ENCODE measurements at places on chromosomes 7 and 10.

GRCh38 chr7:137820677-137821420 lies 25.9 kb downstream of the DGKI start:
- no peak for DNase-seq

DNA sequence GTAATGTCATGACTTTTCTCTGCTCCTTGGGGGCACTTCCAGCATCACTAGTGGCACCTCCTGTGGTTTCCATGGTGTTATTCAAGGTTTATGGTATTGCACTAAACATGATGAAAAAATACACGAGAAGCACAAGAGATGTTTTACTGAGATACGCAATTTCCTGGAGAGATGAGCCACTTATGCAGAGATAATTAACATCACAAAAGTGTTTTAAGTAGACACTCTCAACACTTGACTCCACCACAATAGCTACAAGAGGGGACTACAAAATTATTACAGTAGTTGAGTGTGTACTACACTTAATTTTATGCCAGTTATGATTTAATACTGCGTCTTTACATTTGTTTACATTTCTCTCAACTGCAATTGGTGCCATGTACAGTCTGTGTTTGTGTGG lies 906.7 kb downstream of the DNAJB9 start:
- DNase-seq: no peak

- no peak for DNase-seq
These were observed 111.5 kb upstream of the ANTXRL start for GRCh38 chr10:46175296-46175695.

GRCh38 chr7:98287486-98287959 lies 6.0 kb downstream of the BRI3 start:
- no peak for DNase-seq

DNA sequence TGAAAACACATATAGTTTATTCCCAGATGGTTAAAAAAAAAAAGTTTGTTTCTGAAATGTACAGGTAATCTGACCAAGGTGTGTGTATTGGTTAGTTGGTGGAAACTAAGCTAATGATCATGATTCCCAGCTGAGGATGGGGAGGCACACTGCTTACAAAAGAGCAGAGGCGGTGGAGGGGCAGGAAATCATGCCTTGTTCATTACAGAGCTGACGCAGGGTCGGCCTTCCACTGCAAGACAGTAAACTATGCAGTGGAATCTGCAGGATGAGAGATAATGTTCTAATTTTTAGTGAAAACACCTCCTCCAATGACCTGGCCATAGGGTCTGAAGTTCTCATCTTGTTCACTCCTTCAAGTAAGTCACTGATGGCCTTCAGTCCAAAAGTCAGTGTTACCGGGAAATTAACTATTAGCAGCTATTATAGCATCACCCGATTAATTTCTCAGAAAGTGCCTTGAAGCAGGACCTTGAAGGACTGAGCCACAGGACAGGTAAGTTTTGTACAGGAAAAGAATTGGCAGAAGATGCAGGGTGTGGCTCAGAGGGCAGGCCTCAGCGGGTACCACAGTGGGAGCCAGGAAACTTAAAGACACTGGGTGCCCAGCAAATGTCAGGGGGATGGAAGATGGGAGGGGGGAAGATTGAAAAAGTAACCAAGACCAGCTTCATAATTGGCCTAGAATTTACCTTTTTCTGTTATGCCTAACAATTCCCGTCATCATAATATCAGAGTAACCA lies 36.0 kb downstream of the MYOF start:
- no peak for DNase-seq

- no peak for DNase-seq
These were observed 1284.3 kb downstream of the XPNPEP1 start for GRCh38 chr10:108639010-108639409.

DNA sequence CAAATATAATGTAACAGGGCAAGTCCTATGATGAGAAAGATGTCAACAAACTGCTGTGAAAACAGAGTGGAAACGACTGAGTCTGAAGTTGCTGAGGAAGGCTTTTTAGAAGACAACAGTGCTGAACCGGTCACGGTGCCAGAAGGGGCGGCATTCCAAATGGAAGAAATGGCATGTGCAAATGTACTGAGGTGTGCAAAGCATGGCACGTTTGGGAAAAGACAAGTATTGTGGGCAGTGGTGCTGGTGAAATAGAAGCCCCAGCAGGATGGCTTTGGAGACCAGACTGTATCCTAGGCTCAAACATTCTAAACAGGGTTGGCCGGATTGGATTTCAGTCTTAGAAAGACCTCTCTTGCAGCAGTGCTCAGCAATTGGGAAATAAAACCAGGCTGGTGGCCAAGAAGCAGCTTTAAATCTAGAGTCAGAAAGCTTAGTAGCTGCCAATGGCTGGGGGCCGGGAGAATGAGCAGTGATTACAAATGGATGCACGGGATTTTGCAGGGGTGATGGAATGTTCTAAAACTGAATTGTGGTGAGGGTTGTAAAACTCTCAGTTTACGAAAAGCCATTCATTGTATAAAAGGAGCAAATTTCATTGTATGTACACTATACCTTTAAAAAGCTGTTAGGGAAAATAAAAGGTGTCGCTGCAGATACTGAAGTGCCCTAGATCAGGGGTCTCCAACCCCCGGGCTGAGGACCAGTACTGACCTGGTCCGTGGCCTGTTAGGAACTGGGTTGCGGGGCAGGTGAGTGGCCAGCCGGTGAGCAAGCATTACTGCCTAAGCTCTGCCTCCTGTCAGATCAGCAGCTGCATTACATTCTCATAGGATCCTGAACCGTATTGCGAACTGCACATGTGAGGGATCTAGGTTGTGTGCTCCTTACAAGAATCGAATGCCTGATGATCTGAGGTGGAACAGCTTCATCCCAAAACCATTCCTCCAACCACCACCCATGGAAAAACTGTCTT lies 141.6 kb downstream of the HIBADH start:
- no peak for DNase-seq

DNA sequence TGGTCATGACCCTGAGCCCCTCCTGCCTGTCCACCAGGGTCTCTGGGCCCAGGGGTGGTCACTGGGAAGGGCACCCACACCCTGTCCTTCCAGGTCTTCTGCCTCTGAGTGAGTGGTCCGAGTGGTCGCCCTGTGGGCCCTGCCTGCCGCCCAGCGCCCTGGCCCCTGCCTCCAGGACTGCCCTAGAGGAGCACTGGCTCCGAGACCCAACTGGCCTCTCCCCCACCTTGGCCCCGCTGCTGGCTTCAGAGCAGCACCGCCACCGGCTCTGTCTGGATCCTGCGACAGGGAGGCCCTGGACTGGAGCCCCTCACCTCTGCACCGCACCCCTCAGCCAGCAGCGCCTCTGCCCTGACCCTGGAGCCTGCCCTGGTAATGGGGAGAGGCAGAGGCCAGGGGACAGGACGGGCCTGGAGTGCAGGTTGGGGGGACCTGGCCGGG lies 13.9 kb upstream of the ZNF862 start:
- DNase-seq: no peak

GRCh38 chr10:127146661-127147060 lies 49.7 kb downstream of the INSYN2A start:
- DNase-seq: no peak

GRCh38 chr10:61089251-61089650 lies 145.3 kb upstream of the RHOBTB1 start:
- no peak for DNase-seq

GRCh38 chr7:20224025-20224424 lies 6.8 kb upstream of the MACC1 start:
- DNase-seq: no peak

DNA sequence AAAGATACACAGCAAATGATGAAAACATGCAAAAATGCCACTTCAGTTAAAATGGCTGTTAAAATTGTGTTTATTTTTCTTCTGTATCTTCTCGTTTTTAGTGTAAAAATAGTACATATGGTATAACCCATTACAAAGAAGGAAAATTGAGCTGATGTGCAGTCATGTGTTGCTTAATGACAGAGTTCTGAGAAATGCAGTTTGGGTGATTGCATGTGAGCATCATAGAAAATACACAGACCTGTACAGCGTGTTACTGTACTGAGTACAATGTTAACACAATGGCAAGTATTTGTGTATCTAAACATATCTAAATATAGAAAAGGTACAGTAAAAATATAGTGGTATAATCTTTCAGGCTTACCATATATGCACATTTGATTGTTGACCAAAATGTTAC lies 7.3 kb downstream of the DMTF1 start:
- DNase-seq: no peak

GRCh38 chr10:90912174-90912573 lies 8.7 kb downstream of the ANKRD1 start:
- no peak for DNase-seq

DNA sequence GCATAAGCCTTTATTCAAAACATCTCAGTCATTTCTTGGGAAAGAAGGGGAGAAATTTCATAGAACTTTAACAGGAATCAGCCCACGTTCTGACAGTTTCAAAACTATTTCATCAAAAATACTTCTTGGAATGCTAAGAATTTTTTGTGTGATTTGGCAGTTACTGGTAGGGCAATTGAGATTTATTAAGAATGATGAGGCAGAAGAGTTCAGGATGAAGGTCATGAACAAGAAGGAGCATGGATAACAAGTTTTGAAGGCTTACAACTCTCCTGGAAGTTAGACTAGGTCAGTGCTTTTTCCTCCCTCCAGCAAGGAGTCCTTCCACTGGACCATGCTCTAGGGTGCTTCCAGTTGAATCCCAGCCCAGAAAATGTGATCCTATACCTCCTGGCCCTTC lies 569.9 kb downstream of the ANKRD7 start:
- DNase-seq: no peak

DNA sequence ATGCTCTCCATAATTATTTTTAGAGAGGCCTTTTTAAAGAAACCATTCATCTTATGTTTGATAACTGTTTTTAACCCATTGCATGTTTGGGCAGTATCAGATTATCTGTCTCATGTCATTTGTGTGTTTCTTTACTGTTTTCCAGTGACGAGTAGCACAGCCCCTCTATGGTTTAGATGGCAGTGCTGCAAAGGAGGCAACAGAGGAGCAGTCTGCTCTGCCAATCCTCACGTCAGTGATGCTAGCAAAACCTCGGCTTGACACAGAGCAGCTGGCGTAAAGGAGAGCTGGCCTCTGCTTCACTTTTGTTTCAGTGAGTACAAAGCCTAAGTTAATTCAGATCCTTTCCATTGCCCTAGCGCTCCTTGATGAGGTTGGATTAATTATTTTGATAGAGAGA lies 80.4 kb upstream of the GARIN1A start:
- DNase-seq: no peak

GRCh38 chr10:30384701-30385201 lies 35.7 kb upstream of the MTPAP start:
- DNase-seq: no peak

DNA sequence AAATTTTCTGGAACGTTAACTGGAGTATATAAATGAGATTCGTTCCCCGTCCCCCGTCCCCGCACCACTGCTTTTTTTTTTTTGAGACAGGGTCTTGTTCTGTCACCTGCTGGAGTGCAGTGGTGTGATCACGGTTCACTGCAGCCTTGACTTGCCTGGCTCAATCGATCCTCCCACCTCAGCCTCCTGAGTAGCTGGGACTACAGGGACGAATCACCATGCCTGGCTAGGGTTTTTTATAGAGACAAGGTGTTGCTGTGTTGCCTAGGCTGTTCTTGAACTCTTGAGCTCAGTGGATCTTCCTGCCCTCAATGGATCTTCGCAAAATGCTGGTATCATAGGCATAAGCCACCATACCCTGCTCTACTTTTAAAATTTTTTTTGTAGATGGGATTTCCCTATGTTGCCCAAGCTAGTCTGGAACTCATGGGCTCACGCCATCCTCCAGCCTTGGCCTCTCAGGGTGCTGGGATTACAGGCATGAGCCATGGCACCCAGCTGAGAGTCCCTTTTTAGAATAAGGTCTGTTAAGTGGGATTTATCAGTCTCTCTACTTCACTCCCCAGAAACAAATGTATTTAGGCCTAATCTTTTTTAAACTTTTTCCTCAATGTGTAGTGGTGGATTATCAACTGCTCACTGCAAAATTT lies 122.9 kb downstream of the LYZL1 start:
- DNase-seq: no peak

- DNase-seq: no peak
These were observed 506.0 kb downstream of the POM121L12 start for GRCh38 chr7:53541475-53541874.

DNA sequence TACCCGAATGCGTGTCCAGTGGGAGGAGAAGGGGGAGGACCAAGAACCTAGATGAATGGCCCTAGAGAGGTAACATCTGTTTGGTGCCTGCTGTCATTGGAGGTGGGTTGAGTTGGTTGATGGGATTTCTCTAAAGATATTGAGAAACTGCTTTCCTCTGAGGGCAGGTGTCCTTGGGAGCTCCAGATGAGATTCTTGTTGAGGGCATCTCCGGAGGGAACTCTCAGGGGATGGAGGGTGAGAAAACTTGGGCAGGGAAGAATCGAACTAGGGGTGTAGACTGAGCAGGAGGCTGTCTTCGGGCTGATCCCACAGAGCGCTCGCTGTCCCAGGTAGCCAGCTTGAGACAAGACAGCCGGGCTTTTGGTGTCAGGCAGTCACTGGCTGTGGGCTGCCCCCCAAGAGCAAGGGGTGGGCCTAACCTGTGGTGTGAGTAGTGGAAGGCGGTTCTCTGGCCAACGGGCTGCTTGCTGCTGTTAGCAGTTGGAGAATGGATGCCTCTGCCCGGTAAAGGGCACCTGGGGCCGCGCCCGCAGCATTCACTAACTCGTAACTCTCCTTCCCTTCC lies 3.7 kb downstream of the IRF5 start:
- no peak for DNase-seq

- DNase-seq: no peak
These were observed 66.1 kb downstream of the SAMD9 start for GRCh38 chr7:93051660-93052059.

- DNase-seq: no peak
These were observed 80.4 kb downstream of the TES start for GRCh38 chr7:116290740-116291139.

- DNase-seq: no peak
These were observed 257.2 kb downstream of the GRID1 start for GRCh38 chr10:86109421-86109820.

Data from cortex of kidney (tissue), 1 donor.